ENCODE measurements at places on chromosomes 16 and 17.

DNA sequence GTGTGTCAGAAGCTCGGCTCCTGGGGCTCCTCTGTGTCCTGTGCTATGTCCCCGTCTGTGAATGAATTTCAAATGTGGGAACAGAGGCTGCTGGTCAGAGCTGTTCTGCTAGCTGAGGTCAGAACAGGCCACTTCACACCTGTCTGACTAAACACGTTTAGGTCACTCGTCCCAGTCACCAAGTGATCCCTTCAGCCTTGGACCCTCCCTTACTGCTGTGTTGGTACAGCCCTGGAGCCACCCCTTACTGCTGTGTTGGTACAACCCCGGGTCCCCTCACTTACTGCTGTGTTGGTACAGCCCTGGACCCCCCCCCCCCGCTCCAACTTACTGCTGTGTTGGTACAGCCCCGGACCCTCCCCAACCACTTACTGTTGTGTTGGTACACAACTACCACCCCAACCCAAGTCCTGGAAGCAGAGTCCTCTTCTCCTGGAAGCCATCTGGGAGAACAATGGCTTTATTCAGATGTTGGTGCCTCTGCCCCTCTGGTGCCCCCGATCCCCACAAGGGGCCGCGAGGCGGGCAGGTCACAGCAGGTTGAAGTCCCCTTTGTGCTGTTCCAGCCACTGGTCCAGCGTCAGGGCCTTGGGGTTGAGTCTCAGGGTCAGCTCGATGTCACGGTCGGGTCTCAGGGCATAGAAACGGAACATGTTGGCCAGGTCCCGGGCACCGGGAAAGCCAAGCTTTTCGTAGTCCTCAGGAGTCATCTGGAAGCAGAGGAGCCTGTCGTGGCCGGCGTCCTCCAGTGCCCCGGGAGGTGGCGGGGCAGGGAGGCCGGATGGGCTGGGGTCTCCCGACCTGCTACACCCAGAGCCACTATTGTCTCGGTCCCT, 13.0 kb downstream of the NMRAL1 start:
- no peak for DNase-seq

- DNase-seq = no peak
Observed at GRCh38 chr16:54351171-54351570, 64.6 kb upstream of the IRX3 start.

GRCh38 chr17:38322156-38322779, 21.5 kb downstream of the GPR179 start:
- no peak for DNase-seq

GRCh38 chr17:962166-962565, 17.4 kb downstream of the NXN start:
- no peak for DNase-seq

- DNase-seq = no peak
Observed at GRCh38 chr17:4592240-4593005, 8.1 kb downstream of the SMTNL2 start.

GRCh38 chr16:69935740-69936139, 15.4 kb upstream of the CLEC18A start:
- no peak for DNase-seq

DNA sequence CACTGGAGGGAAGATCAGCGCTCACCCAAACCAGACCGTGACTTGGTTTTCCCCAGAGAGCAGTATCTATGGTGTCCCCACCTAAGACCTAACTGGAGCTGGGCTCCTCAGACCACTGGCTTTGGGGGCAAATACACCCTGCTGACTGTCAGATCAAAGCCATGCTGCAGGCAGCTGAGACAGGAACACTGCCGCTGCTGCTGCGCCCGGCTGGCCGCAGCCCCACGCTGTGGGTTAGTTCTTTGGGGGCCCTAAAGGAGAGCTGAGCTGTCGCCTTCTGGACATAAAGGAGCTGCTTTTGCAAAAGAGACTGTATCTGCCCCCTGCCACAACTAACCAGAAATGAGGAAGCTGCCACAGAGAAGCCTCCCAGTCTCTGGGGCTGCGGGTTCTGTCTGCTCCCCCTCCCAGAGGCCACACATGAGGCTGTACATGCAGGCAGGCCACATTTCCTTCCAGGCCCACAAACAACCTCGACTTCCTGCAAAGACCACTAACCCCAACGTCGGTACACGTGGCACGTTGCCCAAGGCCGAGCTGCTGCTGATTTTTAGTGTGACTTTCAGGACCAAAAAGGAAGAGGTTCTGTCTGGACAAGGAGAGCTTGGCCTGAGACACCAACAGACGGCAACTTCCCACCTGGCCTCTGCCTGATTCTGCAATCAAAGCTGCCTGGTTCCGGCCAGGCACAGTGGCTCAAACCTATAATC, 18.2 kb upstream of the ABR start:
- DNase-seq = no peak

- no peak for DNase-seq
Observed at GRCh38 chr16:57775661-57776469, 26.4 kb downstream of the KIFC3 start.

GRCh38 chr16:12228079-12228601, 251.6 kb downstream of the SNX29 start:
- no peak for DNase-seq

- DNase-seq = no peak
Observed at GRCh38 chr17:3845291-3845620, 790 bp downstream of the NCBP3 start.
